ENCODE measurements at places on chromosomes 2 and 18.

- no peak for DNase-seq
These were observed 5.8 kb downstream of the ASIC4 start for GRCh38 chr2:219520079-219520478.

DNA sequence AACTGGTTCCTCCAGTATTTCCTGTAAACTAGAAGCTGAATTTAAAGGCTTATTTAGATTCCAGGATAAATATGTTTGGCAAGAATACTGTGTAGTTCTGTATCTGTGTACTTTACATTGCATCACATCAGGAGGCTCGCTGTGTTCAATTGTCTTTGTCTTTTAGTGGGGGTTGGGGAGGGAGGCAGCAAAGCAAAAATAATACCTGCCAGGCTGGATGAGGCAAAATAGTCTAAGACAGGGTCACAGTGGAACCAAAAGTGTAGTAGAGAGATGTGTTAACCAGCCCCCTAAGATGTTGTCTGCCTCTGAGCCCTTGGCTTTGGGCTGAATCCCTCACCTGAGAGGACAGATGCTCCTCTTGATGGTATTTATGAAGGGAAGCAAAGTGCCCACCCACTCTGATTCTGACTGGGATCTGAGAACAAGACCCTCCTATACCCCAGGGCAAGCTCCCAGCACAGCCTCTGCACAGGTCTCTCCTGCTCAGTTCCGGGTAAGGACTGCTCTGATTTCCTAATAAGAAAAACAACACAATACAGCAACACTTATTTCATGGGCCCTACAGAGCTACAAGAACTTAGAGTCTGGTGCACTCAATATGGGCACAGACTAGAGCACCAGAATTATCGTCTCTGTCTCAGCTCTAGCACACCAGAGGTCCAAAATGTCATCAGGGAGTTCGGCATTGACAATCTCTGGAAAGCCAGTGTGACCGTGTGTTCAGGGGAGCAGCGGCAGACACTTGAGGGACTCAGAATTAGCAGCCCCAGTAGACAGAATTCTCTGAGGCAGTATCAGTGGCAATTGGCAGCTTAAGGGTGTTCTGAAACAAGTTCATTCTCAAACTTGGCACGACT, 7.2 kb upstream of the AFTPH start:
- no peak for DNase-seq

- DNase-seq = no peak
These were observed 358.6 kb downstream of the RBM43 start for GRCh38 chr2:150903055-150903454.

- no peak for DNase-seq
These were observed 16.1 kb upstream of the DPP4 start for GRCh38 chr2:162090109-162090508.

GRCh38 chr2:134491771-134492441, 226.9 kb downstream of the TMEM163 start:
- no peak for DNase-seq

GRCh38 chr2:108403494-108403893, 25.7 kb downstream of the SULT1C4 start:
- DNase-seq = no peak

DNA sequence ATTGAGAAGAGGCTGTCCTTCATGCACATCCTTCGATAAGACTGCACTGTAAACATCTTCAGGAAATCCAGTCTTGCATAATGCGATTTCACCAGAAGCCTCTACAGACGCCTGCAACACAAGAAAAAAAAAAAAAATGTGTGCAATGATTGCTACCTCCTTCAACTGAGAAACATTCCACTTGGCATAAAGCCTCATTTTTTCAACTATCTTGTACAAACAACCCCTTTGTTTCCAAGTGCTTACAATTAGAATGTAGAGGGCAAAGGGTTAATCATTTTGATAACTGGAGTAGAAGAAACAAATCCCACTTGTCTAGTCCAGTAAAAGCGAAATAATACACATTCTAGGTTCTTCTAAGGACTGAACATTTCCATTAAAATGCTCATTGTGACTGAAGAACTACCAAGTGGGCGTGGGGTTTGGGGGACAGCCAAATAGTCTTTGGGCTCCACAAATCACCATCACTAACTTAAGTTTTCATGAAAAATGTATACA, 29.2 kb downstream of the CDH2 start:
- DNase-seq = no peak

GRCh38 chr2:109655287-109655686, 41.1 kb downstream of the SOWAHC start:
- DNase-seq = no peak

DNA sequence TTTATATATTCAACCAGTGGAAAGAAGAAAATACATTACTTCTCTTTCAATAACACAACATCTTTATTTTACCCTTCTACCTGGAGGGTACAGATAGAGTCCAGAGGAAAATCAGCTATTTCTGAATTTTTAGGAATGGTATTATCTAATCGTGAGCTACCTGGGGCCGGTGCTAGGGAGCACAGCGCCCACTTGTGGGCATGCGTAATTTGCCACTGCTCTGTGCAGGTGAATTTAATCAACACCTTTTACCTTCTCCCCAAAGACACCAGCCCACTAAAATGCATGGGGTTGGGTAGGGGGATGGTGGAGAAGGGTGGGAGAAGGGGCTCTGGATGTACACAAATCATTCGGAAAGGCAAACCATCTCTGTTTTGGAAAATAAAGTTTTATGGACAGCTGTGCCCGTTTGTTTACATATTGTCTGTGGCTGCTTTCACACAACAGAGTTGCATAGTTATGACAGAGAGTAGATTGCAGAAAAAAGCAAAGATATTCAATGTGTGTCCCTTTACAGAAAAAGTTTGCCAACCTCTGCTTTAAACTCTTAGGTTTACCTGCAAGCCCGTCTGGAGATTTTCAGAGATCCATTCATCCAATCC, 51.5 kb upstream of the DCC start:
- no peak for DNase-seq

DNA sequence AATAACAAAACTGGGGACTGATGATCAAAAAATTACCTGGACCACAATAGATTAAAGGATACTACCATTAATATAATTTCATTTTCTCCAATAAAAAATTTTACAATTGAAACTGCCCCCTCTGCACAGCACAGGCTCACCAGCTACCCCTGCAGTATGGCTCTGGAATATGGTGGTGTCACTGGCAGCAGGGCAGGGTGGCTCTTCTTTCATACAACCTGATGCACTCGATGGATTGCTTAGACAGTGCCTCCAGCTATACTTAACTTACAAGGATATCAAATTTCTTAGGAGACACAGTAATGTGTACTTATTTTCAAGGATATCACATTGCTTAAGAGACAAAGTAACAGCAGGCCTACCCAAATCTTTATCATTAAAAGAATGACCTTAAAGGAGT, 124.0 kb downstream of the PRELID3A start:
- no peak for DNase-seq

DNA sequence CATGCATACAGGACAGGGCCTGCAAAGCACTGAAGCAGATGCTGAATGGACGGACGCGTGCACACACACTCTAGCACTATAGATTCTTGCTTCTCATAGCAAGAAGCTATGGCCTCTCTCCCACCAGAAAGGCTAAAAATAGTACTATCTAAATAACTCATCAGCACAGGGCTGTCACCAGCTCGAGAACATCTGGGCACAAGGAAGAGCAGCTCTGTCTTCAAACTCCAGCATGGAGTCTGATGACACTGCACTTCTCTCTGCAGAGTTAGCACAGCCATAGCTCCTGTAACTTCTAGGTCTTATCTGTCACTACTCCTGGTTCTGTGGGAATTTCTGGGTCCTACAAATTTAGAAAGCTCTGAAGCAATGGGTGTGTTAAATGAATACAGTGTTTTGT, 123.5 kb downstream of the MYO5B start:
- DNase-seq = no peak

DNA sequence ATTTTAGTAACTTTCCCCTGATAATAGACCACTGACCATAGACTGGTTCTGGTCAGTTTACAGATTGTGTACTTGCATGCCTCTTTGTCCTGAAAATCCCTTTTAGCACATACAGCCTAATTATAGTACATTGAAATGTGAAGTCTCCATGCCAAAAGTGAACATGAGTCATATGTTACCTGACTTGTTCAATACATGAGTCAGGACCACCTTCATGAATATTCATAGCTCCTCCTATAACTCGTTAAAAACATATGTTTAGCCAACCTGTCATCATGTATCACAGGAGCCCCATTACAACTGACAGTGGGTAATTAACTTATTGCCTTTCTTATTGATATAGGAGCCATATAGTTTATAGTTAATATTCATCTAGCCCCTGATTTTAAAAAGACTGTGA, 78.6 kb downstream of the SH3YL1 start:
- no peak for DNase-seq

- no peak for DNase-seq
These were observed 62.8 kb downstream of the GALNT14 start for GRCh38 chr2:31075431-31075830.

- DNase-seq = peak; percentile 3
These were observed 73.7 kb upstream of the DNAJC10 start for GRCh38 chr2:182642328-182642727.

- DNase-seq = no peak
These were observed 37.1 kb upstream of the ADAM17 start for GRCh38 chr2:9592699-9593098.

- DNase-seq = no peak
These were observed 5.2 kb upstream of the C18orf63 start for GRCh38 chr18:74310411-74310810.

DNA sequence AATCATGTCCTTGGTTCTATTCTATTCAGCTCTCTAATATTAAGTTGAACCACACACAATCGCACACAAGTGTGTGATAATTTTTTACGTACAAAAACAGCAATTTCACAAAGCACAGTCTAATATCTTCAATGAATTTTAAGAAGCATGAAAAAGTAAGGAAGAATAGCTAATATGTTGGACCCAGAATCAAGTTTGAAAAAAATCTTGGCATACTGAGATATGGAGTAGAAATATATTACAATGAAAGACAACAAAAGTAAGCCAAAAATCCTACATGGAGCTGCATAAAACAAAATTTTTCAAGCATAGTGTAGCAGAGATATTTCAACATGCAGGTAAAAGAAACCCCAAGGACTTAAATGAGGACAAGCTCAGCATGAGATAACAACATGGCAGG, 219.1 kb upstream of the RND3 start:
- DNase-seq = no peak

DNA sequence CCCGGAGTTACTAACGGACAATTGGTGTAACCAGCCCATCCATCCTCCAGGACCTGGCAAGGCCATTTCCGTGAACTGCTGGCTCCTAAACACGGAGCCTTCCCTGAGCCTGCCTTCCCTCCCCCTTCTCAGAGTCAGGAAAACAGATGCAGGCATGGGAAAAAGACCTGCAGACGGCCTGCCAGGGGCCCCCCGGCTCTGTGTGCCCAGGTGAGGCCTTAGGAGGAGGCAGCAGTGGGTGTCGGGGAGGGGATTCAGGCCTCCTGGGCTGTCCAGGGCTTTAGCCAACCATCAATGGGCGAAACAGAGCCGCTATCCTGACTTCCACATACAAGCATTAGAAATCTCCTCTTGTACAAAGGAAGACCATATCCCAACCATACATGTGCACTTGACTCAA, 68.3 kb upstream of the BOD1L2 start:
- DNase-seq = no peak

- DNase-seq = no peak
These were observed 166.8 kb upstream of the ID2 start for GRCh38 chr2:8514796-8515758.

GRCh38 chr2:237464757-237465391, 22.2 kb upstream of the MLPH start:
- DNase-seq = no peak

DNA sequence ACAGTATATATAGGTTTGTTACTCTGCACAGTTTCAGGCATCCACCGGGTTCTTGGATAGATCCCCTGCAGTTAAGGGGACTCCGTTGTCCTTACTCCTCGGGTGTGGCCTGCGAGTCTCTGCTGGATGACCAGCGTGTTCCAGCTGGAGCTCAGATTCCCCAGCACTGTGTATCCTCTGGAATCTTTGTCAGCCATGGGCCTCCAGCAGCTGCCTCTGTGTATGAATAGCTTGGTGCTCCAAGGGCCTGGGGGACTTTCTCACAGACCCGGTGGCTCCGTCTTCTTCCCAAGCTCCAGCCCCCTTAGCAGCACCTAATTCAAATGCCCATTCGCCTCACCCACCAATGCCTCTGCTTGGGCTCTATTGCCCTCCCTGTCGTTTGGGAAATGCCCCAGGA, 6.3 kb downstream of the ANO7 start:
- DNase-seq = no peak

- DNase-seq = peak; percentile 88
These were observed 244.7 kb upstream of the HS6ST1 start for GRCh38 chr2:128563348-128563687.

GRCh38 chr2:164722616-164723338, 101.5 kb upstream of the GRB14 start:
- no peak for DNase-seq

DNA sequence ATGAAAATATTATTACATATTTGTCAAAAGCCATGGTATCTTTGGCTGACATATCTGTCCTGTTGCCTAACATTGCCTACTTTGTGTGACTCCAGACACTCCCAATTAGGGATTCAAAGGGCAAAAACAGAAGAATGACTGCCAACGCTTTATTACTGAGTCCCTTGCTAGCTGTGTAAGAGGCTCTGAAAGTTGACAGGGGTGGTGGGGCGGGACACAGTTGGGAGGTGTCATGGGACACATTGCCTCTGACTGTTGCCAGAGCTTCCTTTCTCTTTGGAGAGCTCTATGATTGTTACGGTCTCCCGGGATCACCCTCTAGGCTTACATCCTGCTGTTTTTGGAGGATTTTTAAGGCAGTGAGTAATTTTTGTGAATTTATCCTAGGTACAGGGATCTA, 249.6 kb upstream of the ACVR2A start:
- no peak for DNase-seq

- DNase-seq = no peak
These were observed 125.1 kb upstream of the EPAS1 start for GRCh38 chr2:46171996-46172546.

GRCh38 chr2:15074319-15074718, 441.8 kb downstream of the LRATD1 start:
- DNase-seq = no peak

DNA sequence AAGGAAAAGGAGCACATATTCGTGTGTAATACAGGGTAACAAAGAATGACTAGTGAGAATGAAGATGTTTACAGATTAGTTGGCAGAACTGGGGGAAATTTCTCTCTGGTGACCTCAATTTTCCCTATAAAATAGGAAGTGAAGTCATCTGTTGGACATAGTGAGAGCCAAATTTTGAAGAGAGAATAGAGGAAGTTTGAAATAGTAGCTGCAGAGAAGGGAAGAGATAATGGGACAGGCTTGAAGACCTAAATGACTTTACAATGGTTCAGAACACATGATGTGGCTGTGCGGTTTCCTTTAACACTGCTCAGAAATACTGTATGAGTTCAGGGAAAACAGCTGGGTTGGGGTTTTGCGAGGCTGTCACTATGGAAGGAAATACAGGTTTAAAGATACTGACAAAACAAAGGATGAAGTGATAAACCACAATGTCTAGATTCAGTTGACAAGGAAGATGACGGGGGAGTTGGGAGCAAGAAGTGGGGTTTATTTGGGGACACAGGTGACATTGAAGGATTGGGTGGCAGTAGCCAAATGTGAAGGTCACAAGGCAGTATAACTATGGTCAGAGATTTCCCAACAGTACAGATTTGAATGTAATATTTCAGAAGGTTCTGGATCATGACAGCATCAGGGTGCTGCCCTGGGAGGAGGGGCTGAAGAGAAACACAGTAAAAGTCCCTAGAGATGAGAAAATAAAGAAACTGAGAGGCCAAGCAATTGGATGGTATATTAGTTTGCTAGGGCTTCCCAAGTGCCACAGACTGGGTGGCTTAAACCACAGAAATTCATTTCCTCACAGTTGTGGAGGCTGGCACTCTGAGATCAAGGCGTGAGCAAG, 82.6 kb upstream of the TANK start:
- peak; percentile 59 for DNase-seq

- no peak for DNase-seq
These were observed 355.3 kb upstream of the RAB12 start for GRCh38 chr18:8253944-8254343.

All from muscle of arm (tissue), 14 donors.